ENCODE measurements at places on chromosomes 6 and 20.

DNA sequence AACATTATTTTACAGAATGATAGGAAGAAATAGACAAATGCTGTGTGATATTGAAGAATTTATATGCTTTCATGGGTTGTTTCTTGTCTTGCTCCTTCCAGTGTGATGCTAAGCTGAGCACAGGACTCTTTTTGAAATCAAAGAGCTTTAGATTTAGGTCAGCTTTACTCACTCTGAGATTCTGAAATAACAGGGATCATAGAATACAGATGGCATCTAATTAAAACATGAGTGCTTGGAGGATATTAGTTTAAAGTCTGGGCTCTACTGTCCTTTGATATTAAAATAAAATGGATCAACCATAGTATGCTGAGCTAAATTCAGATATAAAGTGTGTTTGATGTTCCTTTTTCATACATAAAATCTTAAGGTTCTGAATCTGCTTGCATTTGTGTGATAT lies 29.6 kb downstream of the MLIP start:
- DNase-seq: no peak

DNA sequence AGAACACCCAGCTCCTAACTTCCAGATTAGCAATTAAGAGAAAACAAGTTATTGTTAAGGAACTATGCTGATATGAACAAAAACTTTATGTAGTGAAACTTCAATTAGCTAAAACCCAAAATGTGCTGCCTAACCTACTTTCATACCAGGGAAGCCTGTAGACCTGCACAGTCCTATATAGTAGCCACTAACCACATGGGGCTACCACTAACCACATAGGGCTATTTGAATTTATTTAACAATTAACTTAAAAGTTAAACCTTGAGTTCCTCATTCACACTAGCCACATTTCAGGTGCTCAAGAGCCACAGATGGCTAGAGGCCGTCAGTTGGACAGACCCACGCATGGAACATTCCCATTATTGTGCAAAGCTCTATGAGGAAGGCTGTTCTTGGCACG lies 72.4 kb upstream of the LAMP5 start:
- no peak for DNase-seq

DNA sequence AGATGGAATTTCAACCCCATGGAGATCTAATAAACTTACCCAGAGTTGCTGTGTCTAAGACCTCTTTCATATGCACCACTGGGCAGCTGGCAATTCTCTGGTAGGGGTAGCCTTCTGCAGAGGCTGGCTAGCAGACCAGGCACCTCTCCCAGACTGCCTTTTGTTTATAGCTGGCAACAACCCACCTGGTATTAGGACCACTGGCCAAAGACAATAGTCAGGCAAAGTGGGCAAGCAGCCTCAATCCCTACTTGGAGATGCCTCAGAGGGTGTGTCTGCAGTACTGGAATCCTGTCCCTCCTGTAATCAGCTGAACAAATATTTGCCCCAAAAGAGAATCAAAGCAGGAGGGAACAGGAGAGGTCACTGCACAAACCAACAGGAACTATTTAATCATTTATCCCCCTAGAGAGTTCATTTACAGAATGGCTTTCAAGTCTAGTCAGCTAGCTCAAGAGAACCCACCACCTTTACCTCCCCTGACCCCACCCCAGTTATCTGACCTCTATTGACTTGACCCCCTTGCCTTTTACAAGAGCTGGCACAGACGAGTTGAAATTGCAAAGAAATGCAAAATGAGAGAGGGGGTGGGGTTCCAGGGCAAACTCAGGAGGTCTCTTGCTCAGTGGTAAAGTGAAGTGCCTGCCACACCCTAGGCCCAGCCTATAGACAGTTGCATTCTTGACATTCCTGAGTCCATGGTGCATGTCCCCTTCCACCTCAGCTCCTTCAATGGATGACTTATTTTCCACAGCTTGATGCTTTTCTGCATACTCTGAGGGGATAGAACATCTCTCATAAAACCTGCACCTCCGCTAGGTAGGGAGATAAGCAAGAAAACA lies 2.8 kb downstream of the BCL2L1 start:
- peak; percentile 25 for DNase-seq

GRCh38 chr6:77548662-77549366 lies 85.5 kb upstream of the HTR1B start:
- DNase-seq: no peak

DNA sequence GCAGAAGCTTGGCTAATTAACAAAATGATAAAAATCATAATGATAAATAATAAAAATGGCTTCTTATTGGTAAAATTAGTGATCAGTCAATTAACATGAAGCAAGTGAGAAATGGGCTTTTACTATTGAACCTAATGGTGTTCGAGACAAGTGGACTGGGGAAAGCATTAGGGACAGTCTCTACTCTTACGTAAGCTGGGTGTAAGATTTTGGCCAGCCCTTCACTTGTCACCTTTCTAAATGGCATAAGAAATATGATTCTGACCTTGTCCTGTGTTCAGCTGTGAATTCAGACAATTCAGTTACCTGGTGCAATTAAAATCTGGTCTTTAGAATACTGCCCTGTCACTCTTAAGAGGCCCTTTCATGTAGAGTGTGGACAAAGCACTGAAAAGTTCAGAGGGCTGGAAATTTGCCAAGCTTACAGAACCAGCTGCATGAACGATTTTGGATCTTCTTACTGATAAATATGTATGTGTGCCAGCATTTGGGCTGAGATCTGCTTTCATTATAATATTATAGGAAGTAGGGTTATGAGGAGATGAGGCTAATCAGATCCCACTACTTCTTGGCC lies 115.9 kb downstream of the QRSL1 start:
- no peak for DNase-seq

DNA sequence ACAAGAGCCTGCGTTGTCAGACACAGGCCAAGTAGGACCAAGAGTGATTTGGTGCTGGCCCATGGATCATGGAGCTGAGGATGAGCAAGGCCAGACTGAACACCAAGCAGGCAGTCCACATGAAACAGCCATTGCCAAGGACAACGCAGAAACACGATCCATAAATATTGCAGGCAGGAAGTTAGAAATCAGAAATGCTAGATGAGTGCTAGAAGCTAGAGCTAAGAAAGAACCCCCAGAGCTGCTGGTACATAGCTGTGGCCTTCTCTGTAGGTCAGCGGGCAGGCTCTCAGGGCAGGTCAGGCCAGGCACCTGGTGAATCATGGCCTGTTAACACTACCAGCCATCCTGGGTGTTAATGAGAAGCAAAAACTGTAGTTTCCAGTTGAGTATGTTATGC lies 119.7 kb downstream of the ALDH8A1 start:
- DNase-seq: no peak

DNA sequence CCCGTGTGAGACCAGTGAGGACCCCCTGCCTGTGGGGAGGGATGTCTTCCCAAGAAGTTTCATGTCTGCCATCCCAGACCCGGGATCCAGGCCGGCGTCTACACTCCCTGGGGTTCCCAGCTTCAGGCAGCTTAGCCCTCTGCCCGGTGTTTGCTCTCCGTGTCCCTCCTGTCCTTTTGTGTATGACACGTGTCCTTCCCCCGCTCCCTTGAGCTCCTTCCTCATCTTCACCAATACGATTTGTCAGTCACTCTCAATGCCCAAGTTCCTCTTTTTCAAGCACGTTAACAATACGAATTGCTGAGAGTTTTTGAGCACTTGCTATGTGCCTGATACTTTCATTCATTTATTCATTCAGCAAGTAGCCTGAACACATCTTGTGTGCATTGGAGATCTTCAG lies 115.6 kb upstream of the PTPN1 start:
- no peak for DNase-seq

All from left colon (tissue), 2 donors.